ENCODE measurements at places on chromosomes 11 and 22.

DNA sequence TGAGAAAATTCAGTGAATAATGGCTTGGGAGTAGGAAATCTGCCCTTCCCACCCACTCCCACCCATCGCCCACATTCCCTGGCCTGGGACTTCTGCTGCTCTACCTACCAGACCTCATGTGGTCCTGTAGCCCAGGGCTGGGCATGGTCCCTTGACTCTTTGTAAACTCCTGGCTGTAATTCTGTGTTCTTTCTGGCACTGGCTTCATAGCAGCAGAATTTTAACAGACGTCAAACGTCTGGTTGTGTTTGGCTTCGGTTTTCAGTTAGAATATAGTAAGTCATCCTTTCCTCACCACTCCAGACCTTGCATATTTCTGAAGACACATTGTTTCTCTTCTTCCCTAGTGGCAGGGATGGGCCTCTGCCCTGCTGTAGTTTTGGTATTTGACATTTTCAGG lies 210.6 kb downstream of the CSNK2A3 start:
- DNase-seq, result no peak

DNA sequence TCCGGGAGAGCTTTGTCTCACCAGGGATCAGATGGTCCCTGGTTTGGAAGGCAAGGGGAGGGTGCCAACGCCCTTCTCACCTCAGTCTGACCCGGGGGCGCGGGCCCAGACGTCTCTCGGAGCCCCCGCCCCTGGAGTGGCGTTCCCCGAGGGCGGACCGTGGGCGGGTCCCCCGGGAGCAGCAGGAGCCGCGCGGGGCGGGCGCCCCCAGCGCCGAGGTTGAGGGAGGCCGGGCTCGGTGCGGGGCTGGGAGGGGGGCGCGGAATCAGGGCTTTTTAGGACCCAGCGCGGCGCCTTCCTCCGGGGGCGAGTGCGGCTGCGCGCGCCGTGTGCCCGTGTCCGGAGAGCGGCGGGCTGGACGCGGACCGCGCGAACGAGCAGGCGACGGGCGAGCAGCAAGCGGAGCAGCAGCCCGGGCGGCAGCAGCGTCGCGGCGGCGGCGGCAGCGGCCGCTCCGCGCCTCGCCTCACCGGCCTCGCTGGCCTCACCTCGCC lies at the start of gene KCNC1:
TSS of gene KCNC1 (plus strand) at position 364 of the 494 bp plus-strand sequence. CDS start 1,222 bp downstream, outside the sequence.
- DNase-seq, result peak; percentile 44

DNA sequence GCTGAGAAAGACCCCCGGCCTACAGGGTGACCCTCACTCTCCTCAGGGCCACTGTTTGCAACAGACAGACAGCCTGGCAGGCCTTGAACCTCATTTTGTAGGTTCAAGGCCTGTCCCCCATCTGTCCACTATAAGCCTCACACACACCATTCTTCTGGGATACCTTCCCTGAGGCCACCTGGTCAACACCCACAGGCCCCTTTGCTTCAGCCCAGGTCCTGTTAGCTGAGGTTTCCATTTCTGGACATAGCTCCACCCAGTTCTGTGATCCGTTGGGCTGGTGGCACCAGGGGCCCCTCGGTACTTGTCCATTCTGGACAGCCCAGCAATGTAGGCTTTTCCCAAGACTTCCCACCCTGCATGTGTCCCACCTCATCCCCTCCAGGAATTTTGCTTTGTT lies 3.1 kb downstream of the MIF start:
- DNase-seq, result no peak

- DNase-seq, result peak; percentile 68
These were observed at the start of gene CTSF for GRCh38 chr11:66568124-66568916. CTSF (minus strand) TSS chr11:66568606; CDS start chr11:66568486, 120 bp downstream.

DNA sequence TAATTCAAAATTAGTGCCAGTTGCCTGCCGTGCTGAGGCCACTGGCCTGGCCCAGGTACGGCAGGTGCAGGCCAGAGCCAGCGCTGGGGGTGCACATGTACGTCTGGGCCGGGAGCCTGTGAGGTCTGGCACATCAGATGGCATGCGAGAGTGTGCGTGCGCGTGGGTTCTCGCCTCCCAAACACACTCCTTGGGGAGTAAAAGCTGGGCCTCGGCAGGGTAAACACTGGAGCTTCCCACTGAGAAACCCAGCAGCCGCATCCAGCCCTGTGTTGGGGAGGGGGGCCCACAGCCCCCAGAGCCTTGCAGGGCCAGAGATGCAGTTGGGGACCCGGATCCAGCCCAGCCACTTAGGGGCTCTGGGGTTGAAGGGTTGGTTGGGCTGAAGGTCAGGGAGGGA lies 37.8 kb downstream of the FLRT1 start:
- no peak for DNase-seq

- no peak for DNase-seq
These were observed 97.1 kb upstream of the SYT13 start for GRCh38 chr11:45383224-45383623.

GRCh38 chr11:131354251-131354701 lies 16.1 kb upstream of the NTM start:
- DNase-seq, result no peak

DNA sequence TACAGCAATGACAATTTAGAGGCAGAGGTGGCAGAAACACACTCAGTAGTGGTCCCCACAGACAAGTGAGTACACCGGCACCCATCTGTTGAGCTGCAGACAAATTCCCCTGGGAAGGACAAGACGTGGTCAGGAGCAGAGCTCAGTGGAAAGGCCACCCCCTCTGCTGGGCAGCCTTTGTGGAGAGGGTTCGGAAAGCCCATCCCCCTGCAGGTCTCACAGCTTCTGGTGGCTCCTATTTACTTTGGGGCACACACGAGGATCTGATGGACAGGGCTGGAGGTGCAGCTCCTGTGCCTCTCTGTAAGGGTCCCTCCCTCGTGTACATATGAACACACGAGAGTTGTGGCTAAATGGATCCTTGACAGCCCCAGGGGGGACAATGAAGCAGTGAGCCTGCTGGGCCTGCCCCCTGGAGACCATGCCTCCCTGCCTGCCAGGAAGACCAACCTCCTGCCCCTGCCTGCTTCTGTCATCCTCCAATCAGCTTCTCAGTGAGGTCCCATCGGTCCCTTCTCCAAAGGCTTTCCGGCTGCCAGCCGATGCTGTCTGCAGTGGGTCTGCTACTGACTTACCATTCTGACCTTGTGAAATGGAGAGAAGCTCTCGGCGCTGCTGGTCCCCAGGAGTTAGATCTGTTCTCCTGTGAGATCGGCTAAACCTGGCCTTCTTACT lies 161.5 kb downstream of the CACNA1I start:
- no peak for DNase-seq

DNA sequence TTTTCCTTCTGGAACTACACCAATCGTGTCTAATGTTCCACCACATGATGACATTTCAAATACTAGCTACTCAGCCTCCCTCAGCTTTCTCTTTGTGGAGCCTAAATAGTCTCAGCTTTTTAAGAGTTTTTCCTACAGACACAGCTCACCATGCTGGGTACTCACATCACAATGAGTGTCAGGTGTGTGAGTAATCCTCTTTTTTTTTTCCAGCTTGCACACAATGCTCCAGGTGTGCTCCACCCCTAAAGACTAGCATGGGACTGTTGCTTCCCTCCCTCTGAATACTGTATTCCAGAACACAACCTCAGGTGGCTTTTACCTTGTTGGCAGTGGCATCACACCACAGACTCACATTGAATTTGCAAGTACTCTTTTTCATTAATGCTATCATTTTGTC lies 11.7 kb downstream of the BTG4 start:
- DNase-seq, result no peak

DNA sequence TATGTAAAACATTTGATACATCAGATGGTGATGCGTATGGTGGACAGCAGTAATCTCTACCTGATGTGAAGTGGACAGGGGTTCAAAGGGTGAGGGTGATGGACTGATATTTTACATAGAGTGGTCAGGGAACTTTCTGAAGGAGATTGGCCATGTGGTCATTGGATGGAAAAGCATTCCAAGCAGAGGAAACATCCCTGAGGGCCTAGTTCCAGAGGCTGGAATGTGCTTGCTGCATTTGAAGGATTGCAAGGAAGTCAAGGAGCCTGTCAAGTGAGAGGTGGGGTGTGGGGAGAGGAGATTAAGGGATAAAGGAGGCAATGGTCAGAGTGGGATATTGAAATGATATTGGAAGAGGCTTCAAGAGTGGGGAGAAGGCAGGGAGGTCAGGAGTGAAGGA lies 151.9 kb upstream of the NTM start:
- DNase-seq, result no peak

- no peak for DNase-seq
These were observed 1.7 kb downstream of the EI24 start for GRCh38 chr11:125570952-125571351.

DNA sequence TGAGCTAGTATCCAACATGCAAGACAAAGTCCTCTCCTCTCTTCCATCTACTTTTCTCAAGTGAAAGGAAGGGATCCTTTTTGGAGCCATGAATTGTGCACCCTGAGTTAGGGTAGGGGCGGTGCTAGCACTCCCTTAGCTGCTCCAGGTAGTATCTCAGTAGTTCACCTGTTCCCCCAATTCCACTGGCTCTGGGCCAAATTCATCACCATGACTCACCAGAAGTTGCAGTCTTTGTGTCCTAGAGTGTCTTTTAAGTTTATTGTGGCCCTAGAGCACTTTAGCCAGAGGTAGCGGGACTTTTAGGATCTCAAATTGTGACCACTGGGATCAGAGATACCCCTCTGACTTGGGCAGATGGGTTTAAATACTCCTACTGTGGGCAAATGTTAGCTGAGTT lies 398.6 kb upstream of the ANO5 start:
- DNase-seq, result no peak

- no peak for DNase-seq
These were observed 83.3 kb downstream of the ATG16L2 start for GRCh38 chr11:72897506-72897905.

DNA sequence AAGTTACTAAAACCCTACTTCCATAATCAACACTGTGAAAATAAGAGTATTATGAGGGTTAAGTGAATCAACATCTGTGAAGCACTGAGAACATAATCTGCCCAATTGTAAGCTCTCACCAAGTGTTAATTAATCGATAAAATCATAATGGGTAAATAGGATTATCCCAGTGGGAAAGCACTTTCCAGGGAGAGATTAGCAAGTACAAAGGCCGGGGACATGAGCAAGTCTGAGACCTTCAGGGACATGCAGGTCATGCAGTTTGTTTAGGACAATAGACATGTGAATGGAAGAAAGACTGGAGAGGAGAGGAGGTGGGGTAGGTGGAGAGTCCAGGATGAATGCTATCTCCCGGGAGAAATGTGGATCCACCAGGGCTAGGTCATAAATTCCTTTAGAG lies 57.8 kb upstream of the FIBIN start:
- DNase-seq, result no peak

DNA sequence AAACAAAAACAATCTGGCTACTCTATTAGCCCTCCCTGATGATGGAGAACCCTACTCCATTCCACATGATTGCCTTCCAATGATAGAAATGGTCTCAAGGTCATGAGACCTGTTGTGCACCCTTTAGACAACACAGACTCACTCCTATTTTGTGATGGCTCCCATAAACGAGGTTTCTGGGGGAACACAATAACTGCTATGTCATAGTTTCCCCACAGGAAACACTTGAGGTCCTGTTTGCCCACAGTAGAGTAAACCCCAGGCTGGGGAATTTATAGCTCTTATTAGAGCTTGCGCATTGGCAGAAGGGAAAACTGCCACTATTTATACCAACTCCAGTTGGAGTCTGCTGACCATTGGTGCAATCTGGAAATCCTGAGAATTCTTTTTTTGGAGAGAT lies 28.7 kb downstream of the MIF start:
- no peak for DNase-seq

DNA sequence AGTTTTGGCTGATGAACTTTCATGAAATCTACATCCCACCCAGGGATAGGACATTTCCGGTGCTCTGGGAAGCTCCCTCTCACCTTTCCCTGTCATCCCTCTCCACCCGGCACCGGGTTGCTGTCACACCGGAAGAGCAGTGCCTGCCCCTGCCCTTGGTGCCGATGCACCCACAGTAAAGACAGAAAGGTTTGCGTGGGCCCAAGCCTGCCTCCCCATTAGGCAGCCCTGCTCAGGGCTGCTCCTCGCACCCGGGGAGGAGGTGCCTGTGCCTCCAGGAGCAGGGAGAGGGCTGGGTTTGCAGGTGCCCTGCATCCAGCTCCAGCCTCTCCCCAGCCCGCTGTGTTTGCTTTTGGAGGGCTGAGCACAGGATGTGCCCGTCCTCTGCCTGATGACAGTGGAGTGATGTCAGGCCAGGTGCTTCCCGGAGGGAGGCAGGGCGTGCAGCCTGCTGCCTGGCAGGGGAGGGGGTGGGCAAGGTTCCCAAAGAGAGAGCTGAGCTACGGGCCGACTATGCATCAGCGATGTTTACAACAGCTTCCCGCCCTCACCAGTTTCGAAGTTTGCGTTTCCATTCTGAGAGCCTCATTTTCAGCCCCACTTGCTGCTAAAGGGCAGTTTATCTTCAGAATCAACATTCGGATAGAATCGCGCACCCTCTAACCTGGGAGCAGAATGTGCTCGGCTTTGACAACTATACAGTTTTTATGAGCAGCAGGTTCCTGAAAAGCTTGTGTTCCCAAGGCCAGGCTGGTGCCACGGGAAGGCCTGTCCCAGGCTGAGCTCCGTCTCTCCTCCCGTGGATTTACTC lies 83.2 kb upstream of the CLDN5 start:
- DNase-seq, result peak; percentile 33

- no peak for DNase-seq
These were observed 295.3 kb upstream of the CNTN5 start for GRCh38 chr11:98725471-98725870.

- DNase-seq, result peak; percentile 29
These were observed 958 bp upstream of the TUT1 start for GRCh38 chr11:62592146-62592815.

- DNase-seq, result no peak
These were observed 12.1 kb downstream of the DCUN1D5 start for GRCh38 chr11:103079833-103080232.

DNA sequence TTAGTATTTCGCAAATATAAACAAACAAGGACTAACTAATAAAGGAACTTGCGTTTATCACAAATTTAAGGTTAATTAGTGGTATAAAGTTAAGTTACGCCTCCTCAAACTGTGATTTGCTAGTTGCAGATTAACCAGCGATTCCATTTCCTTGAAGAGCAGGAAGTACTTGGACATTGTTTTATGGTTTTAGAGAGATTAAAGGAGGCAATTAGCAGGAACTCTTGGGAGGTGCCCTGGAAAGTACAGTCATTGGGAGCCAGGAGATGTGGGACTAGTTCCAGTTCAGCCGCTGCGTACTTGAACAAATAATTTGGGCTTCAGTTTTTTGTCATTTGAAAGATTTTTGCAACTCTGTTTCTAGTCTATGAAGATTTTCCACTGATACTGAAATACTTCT lies 3.3 kb downstream of the FAM118B start:
- no peak for DNase-seq

- DNase-seq, result no peak
These were observed 56.4 kb downstream of the CYTH4 start for GRCh38 chr22:37338539-37339246.

All from DMS79 treated with DMSO at 0.1 percent for 48 hours (cell line).